ENCODE measurements at places on chromosomes 5 and 9. TPM values are rescaled to one million over a fixed set of nuclear protein-coding genes. Genes with fewer than 3 reads are reported as not detected.
A peak's percentile ranks its signal among the peaks of the same experiment; 100 is the strongest.

GRCh38 chr9:132582276-132582785 lies at the start of gene BARHL1:
Gene BARHL1 (plus strand): TSS chr9:132582606. CDS start chr9:132582798, 192 bp downstream.
- no peak for DNase-seq

- peak; percentile 56 for DNase-seq
Observed at GRCh38 chr9:134055981-134056461, 11.8 kb downstream of the BRD3 start.

DNA sequence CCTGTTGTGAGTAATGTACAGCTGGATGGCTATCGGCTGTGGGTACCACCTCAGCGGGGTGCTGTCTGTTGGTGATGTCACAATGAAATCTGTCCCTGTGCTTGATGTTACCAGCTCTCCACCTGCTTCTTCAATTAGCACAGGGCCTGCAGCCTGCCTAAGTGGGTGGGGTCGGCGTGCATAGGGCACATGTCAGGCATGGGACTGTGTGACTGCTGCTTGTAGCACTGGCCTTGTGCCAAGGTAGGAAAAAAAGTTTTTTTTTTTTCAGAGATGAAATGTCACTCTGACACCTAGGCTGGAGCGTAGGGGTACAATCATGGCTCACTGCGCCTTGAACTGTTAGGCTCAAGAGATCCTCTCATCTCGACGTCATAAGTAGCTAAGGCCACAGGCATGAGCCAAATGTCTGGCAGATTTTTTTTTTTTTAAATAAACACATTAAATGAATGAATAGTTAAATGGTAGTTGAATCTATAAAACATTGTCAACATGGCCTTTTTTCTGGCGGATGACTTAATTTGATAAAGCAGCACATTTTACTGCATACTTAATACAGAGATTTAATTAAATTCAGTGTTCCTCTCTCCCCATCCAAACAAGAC lies 222.5 kb downstream of the NXNL2 start:
- no peak for DNase-seq

GRCh38 chr5:114822863-114823262 lies 346.8 kb downstream of the TRIM36 start:
- no peak for DNase-seq

DNA sequence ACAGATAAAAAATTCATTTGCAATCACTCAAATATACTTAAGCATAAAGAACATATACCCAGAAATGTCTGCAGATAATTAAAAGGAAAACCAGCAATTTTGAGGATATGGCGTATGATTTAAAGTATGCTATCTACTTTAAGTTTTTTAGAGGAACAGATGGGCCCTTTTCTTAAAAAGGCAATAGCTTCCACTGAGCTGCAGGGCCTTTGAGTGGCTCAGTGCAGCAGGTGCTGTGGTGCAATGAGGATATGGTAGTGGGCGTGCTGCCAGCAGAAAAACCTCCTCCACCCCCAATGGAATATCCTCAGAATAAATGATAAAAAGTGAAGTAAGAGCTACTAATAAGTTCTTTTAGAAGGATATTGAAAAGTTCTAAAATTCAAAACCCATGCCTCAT lies 814.5 kb downstream of the MTRR start:
- DNase-seq: no peak

EPB41L4B gene
- total RNA-seq: 3.6 TPM

PFN3 gene
- total RNA-seq: not detected
